ENCODE measurements at places on chromosomes 13 and 19.

DNA sequence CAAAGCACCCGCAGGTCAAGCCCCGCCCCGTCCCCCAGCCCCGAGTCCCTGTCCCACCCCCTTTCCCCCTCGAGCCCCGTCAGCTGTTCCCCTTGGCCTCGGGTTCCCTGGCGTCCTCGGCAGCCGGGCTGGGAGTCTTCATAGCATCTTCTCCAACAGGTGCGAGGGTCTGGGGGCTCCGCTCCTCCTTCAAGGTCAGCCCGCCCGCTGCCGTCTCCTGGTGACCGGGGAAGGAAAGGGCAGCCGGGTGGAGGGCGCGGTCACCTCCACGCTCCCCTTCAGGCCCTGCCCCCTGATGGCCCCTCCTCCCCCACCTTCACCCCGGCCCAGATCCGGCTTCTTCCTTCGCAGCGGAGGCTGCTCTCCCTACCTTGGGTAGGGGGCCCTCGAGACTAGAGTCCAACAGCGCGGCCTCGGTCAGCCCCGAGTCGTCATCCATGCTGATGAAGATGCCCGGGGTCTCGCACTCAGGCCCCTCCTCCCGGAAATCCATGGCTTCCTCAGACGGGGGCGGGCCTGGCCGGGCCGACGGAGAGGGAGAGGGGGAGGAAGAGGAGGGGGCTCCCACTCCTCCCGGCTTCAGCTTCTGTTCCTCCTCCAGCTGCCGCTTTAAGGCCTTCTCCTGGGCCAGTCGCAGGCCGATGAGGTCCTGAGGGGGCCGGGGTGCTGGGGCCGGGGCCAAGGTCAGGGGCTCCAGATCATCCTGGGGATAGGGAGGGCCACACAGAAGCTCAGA is 541 bp upstream of the RSPH6A start:
- DNase-seq = no peak

DNA sequence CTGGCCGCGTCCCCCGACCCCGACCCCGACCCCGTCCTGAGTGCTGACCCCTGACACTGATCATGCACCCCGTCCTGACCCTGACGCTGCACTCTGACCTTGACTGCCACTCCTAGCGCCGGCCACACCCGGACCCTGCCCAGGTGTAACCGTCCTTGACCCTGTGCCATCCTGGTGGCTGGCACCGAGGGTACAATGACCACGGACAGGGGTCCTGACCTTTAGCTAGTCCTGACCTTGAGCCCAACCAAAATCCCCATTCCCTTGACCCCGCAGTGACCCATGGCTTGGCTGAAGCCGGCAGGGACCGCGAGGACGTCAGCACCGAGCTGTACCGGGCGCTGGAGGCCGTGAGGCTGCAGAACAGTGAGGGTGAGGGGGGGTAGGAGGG is 25.9 kb downstream of the CLEC4M start:
- DNase-seq = no peak

DNA sequence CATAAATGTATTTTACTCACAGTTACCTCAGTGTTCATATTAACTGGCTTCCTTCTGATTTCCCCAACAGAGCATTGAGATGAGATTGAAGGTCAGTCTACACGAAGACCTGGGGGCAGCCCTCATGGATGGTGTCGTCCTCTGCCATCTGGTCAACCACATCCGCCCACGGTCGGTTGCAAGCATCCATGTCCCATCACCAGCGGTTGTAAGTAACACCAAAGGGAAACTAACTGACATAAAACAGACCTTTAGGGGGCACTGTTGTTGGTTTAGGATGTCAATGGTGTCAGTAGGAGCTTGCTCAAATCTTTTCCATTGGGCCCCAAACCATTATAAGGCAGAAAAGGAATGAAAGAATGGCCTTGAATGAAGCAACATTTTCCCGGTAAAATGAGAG is 68.2 kb downstream of the ESD start:
- no peak for DNase-seq

DNA sequence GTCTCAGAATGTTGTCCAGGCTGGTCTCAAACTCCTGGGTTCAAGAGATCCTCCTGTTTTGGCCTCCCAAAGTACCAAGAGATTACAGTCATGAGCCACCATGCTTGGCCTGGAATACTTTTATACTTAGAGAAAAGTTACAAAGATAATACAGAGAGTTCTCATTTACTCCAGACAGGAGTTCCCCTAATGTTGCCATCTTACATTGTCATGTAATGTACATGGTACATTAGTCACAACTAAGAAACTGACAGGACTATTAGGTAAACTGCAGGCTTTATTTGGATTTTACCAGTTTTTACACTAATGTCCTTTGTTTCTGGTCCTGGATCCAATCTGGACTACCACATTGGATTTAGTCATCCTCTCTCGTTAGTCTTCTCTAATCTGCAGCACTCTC is 2.3 kb upstream of the C19orf84 start:
- DNase-seq = no peak
